ENCODE measurements at places on chromosomes 2 and 18. TPM values are rescaled to one million over a fixed set of nuclear protein-coding genes. Genes with fewer than 3 reads are reported as not detected.

G6PC2 gene
- 0.35 TPM for total RNA-seq

SERPINB12 gene
- total RNA-seq, result not detected

LAMA3 gene
- total RNA-seq, result 19.6 TPM

DSEL gene
- total RNA-seq, result 19.8 TPM

GPR45 gene
- not detected for total RNA-seq

RMND5A gene
- total RNA-seq, result 30.9 TPM

ANKRD39 gene
- total RNA-seq, result 10.4 TPM

MERTK gene
- 47.0 TPM for total RNA-seq

CROCC2 gene
- not detected for total RNA-seq

TXNDC9 gene
- total RNA-seq, result 25.1 TPM

All from mesenteric fat pad (tissue), 1 donor.